Daoy (cell line): ENCODE measurements at places on chromosomes 1 and 21. TPM values are rescaled to one million over a fixed set of nuclear protein-coding genes. Genes with fewer than 3 reads are reported as not detected.

- DNase-seq, result no peak
Measured at GRCh38 chr1:205495237-205495823, 9.1 kb upstream of the CDK18 start.

DNA sequence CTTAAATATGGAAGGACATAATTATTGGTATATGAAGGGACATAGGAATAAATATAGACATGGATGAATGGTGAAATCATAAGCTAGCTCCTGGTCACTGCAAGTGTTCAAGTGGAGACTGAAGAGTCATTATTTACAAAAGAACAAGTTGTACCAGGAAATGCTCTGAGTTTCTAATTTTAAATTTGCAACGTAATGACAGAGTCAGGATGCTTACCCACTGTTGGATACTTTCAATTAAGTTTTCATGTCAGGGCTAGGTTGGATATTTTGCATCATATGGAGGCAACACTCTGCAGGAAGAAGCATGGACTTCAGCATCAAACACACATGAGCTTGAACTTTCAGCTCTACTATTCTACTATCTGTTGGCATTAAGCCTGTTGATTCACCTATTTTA, 499.6 kb upstream of the C1orf87 start:
- no peak for DNase-seq

GRCh38 chr1:234322979-234323378, 50.3 kb upstream of the COA6 start:
- DNase-seq, result peak; percentile 58

The KRTAP12-3 gene
- not detected in 2 replicates for total RNA-seq
